GOT3 (cell line): ENCODE measurements at places on chromosomes 7 and 10.

DNA sequence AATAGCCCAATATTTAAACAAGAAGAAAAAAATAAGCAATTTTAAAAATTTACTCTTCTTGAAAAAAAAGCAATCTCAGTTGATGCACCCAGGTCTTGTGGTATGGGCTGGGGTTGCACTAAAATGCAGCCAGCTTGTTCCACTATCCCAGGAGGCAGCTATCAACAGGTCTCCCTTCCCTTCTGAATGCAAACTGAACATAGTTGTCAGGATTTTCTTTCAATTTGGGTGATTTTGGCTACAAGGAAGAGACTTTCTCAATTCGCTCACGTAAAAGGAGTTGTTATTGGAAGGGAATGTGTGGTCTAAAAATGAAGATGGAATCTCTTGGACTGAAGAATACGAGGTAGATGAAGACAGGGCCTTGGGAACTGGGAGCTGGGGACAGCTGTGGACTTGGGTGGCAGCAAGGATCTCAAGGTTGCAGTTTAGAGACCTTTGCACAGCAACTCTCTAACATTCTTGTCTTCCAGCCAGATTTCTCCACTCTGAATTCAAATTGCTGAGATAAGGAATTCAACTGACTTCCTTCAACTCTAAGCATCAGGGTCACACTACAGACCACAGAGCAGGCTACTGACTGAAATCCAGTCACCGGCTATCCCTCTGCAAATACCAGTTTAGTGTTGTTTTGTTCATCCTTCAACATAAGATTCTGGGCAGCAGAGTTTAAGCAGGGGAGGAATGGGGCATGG is 3.1 kb upstream of the TMEM26 start:
- no peak for DNase-seq

DNA sequence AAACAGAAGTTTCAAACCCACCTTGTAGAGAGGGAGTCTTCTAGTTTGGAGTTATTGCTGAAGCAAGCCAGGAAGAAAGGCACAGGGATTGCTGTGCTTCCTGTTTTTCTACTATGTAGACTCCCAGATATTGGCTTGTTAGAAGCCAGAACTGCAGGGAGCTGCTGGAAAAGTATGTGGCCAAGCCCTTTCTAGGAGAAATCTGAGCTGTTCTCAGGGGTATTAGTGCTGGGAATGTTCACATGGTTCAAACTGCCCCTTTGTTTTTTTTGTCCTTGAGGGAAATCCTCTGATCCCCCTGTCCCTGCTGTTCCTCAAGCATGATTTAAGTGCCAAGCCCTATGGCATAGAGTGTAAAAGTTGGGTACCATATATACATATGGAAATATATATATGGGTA is 184.0 kb downstream of the CCDC7 start:
- DNase-seq = no peak

DNA sequence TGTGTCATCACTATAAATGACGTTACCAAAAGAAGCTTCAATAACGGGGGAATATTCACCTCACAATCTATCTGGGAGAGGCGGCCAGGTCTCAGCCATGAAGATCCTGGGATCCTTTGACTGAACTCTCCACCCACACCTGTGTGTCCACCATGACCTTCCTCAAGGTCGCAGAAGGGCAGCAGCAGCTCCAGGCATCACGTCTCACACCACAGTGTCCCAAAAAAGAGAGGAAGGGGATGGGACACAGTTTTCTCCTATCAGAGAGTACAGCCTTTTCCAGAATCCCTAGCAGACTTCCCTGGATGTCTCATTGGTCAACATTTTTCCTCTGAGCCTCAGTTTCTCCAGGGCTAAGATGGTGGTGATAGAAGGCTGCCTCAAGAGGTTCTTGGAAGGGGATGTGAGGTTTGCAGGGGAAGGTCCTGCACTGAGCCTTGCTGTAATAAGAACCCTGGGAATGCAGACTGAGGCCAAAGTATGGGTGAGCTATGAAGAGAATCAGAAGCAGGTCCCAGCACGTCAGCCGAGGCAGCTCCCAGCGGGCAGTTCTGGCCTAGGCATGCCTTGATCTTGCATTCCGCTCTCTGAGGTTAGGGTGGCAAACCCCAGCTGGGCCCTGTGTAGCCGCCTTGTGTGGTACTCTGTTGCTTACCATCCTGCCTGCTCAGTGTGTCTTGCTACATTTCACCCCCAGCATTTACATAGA is 63.8 kb downstream of the COL26A1 start:
- no peak for DNase-seq

GRCh38 chr10:103540722-103541121 is 47.2 kb downstream of the NEURL1 start:
- DNase-seq = no peak

- no peak for DNase-seq
Measured at GRCh38 chr10:105183536-105183935, 542.4 kb downstream of the SORCS3 start.

DNA sequence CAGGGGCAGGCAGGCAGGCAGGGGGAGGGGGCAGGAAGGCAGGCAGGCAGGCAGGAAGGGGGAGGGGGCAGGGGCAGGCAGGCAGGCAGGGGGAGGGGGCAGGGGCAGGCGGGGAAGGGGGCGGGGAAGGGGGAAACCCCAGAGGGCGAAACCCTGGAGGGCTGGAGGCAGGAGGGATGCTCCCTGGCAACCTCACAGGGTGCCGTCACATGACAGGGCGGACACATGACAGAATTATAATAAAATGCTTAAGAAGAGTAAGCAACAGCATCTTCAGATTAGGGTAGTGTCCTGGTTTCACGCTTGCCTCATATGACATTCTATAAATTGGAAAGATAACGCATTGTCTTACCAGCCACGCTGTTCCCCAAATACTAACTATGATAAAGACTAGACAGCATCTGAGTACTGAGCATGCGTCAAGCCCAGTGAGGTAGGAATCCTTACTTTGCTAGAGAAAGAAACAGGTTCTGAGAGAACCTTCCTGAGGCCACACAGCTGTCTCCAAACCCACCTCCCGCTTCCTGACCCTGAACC is 131.6 kb downstream of the DIP2C start:
- DNase-seq = no peak

DNA sequence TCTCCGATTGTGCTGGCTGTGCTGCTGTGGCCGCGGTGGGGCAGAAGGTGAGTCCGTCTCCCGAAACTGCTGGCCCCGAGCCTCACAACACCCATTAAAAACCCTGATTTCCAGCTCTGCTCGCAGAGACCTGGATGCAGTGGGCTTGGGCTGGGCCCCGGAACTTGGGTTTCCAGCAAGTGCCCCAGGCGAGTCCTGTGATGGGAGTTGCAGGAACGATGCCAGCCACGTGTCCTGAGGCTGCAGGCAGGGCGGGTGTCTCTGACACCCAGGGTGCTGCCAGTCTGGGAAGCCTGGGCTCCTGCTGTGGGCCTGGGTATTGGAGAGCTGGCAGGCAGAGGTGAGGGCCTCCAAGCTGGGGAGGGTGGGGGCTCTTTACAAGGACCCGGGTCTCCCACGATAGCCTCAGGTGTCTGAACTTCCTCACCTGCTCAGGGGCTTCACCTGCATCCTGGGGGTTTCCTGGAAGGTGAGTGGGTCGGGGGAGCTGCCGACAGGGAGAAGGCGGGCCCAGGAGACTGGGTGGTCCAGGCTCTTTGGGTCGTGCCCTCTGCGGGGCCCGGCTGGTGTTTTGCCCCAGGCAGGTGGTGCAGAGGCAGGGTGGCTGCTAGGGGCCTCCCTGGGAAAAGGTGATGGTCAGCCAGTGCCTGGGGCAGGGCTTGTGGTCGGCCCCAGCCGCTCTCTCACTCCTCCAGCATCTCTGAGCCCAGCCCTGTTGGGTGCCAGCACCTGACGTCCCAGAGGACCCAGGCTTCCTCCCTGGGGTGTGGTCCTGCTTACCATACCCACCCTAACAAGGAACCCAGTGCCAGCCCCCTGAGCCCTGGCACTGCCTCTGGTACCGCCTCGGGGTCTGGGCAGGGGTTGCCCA is 180.3 kb downstream of the DNAJB6 start:
- no peak for DNase-seq

GRCh38 chr10:48879451-48879850 is 60.2 kb downstream of the LRRC18 start:
- DNase-seq = no peak

DNA sequence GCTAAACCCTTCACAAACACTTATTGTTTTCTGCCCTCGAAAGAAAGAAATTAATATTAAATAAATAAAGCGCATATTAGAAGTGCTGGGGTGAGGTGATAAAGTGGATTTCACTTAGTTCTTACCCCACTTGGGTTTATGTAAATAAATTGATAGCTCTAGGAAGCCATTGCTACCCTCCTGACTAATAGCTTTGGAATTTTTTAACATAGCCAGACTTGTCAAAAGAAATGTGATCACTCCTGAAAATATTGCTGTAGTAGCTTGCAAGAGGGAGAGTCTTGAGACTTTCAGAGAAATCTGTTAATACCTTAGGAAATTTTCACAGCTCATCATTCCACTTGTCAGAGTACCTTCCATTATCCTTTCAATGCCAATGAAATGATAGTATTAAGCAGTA is 7.6 kb downstream of the ARL5B start:
- no peak for DNase-seq

GRCh38 chr7:70595755-70596597 is 536.0 kb upstream of the GALNT17 start:
- DNase-seq = no peak

DNA sequence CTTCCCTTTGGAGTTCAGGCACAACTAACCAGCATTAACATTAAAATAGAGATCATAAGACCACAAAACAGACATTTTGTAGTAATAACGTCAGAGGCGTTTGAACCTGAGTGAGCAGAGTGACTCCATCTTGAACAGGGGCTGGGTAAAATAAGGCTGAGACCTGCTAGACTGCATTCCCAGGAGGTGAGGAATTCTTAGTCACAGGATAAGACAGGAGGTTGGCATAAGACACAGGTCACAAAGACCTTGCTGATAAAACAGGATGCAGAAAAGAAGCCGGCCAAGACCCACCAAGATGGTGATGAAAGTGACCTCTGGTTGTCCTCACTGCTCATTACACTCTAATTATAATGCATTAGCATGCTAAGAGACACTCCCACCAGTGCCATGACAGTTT is 493.2 kb upstream of the AUTS2 start:
- no peak for DNase-seq

- no peak for DNase-seq
Measured at GRCh38 chr7:50356945-50357268, 52.4 kb downstream of the IKZF1 start.

GRCh38 chr10:130627346-130628045 is 491.3 kb downstream of the GLRX3 start:
- no peak for DNase-seq

DNA sequence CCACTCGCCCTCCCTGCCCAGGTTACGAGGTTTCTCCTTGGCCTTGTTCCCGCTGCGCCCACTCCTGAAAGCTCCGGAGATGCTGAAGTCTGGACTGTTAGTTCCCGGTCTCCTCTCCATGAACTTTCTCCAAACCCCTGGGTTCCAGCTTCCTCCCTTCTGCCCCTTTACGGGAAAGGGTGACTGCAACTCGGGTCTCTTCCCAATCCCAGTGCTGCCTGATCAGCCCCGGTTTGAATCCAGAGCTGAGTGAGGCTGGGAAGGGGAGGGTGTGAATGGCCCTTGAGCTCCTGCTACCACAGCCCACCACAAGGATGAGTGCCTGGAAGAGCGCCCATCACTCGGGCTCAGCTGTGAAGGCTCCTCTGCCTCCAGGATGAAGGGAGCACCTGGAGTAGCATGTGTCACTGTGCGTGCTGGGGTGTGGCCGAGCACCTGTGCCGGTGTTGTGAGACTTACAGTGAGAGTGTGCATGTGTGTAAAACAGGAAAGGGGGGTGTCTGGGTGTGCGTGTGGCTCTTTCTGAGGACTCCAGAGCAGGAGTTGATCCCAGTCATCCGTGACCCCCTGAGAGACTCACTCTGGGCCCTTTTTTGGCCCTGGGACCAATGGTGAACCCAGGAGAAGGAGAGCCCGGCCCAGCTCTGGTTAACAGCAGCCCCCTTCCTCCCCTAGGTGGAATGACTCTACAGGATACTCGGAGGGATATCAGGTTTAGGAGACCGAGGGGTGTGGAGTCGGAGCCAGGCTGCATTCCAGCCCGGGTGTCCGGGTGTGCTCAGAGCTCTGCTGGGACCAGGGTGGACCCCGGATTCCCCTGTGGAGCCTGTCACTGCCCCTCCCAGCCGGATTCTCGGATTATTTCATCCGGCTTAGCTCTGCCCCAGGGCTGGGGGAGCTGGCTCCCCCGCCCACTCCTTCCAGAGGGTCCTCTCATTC is 1.1 kb upstream of the ZNF467 start:
- DNase-seq = no peak

- DNase-seq = no peak
Measured at GRCh38 chr7:8201846-8202441, 60.0 kb downstream of the ICA1 start.

DNA sequence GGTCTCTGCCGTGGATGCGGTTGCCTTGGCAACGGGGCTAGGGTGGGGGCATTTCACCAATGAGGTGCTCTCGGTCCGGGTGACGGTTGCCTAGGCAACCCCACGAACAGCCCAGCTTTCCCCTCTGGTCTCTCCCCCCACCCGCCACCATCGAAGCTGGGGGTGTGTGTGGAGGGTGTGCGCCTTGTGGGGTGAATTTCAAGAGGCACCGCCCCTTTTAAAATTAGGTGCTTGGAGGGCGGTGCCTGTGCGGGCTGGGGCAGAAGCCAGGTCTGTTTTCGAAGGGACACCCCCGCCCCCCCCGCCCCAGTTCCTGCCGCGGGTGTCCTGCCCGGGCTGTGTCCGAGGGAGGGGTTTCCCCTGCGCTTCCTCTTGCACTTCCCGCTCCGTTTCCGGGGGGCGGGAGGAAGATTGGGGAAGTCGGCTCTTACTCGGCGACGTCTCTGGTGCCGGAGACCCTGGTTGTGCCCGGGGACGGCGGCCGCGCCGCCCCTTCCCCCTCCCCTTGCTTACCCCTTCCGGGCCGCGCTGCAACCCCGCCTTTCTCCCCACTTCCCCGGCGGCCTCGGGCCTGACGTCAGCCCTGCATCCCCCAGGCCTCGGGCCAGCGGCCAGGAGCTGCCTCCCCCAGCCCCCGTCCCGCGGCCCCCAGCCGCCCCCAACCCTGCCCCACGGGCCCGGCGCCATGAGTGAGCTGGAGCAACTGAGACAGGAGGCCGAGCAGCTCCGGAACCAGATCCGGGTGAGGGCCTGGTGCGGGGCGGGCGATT is 2.2 kb downstream of the GNB2 start:
- no peak for DNase-seq

DNA sequence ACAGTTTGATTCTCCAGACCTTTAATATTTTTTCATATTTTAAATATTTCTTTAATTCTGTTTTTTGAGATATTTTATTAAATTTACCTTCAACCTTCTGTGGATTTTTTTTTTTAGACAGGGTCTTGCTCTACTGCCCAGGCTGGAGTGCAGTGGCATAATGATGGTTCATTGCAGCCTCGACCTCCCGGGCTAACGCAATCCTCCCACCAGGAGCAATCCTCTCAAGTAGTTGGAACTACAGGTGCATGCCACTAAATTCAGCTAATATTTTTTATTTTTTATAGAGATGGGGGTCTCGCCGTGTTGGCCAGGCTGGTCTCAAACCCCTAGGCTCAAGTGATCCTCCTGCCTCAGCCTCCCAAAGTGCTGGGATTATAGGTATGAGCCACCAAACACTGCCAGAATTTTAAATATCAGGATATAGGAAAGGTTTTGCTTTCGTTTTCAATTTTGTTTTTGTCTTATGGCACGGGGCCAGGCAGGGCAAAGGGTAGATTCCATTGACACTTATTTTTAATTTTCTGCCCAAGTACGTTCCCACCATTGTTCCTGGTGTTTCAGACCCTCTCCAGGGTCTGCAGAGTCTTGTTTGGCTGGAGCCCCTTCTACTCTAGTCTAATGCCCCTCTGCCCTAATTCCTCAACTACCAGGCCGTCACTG is 1.2 kb downstream of the TACC2 start:
- DNase-seq = no peak
